ENCODE measurements at places on chromosomes 6 and 20.

- DNase-seq: peak; percentile 94
These were observed 154.6 kb downstream of the RFPL4B start for GRCh38 chr6:112501705-112502104.

- DNase-seq: no peak
These were observed 58.7 kb downstream of the RALY start for GRCh38 chr20:34052414-34052813.

GRCh38 chr20:45293041-45294002 lies 13.3 kb upstream of the RBPJL start:
- peak; percentile 63 for DNase-seq

DNA sequence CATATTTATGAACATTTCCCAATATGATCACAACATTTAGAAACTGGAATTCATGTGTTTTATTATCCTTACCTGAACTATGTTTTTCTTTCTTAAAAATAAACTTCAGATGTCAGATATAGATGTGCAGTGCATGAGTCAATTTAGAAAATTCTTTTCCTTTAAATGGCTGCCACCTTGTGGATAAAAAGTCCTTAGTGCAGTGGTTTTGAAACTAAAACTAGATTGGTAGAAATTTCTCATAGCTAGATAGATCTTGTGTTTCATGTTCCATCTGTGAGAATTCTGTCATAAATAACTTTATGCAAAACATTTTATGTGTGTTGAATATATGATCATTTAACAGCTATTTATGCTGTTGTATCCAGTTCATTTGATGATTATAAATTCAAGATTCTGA lies 134.9 kb downstream of the KLHL32 start:
- DNase-seq: peak; percentile 31

DNA sequence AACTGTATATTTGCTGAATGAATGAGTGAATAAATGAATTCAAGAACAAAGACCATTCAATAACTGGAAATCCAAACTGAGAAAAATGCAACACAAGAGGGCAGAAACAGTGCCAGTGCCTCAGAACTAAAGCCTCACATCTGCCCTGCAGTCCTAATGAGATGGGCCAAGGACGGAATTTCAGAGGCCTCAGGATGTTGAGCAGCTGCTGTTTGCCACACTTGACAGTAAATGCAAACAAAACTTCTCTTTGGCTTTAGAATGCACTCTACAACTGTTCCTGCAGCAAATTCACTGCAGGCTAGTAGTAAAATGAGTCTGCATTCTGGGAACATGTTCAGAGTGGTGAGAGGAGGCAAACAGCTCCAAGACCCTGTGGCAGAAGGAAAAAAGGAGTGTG lies 177.6 kb upstream of the LRFN2 start:
- no peak for DNase-seq

DNA sequence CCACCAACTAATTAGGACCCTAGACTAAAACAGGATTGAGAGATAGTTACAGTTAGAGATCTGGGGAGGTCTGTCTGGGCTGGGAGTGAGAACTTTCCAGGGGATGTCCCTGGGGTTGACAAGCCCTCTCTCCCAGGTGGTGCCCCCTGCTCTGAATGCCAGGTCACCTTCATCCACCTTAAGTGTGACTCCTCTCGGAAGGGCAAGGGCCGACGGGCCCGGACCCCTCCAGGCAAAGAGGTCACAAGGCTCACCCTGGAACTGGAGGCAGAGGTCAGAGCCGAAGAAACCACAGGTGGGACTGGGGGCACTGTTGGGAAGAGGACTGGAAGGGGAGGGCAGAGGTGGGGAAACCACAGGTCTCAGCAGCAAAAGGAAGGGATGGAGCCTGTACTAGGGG lies 17.0 kb upstream of the ZNF76 start:
- no peak for DNase-seq

GRCh38 chr6:128186729-128187128 lies 285.9 kb upstream of the THEMIS start:
- no peak for DNase-seq

DNA sequence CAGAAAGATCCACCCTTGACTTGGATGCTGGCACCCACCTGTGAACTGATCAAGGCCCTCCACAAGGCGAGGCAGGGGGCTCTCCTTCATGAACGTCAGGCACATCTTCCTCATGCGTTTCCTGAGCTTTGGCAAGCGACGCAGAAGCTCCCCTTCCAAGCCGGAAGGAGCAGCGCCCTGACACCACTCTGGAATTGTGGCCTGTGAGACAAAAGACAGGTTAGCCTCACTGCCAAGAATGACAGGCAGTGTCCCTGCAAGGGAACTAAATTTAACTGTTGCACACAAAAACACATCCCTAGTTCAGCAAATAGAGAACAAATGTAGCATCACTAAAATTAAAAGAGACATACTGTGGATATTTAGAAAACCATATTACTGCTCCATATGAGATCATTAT lies 42.0 kb upstream of the LYRM2 start:
- DNase-seq: no peak

DNA sequence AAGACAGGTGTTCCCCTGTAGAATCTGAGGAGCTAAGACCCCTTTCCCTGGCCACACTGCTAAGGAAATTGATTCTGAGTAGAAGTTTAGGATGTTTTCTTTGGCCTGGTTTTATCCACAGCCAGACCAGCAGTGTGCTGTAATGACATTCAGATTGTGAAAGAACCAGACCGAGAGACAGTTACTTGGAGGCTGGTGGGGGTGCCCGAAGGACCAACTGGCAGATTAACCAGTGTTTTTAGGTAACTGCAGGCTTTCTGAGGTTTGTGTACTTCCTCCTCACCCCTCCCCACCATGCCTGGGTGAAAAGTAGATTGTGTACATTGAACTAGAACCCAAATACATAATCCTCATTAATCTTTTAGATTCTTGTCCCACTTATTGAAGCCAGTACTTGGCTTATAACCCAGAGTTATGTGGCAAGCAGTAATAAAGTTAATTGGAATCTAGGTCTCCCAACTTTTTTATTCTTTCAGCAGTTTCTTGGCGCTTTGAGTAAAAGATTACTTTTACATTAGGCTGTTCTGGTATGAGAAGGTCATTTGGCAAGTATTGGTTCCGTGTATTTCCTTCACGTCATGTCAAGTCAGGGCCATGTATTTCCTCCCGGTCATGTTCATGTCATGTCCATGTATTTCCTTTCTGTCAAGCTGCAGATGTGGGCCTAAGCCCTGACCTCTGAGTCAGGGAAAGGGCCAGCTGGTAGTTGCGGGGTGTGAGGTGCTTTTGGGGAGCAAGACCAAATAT lies 93.7 kb downstream of the TCP11 start:
- no peak for DNase-seq

DNA sequence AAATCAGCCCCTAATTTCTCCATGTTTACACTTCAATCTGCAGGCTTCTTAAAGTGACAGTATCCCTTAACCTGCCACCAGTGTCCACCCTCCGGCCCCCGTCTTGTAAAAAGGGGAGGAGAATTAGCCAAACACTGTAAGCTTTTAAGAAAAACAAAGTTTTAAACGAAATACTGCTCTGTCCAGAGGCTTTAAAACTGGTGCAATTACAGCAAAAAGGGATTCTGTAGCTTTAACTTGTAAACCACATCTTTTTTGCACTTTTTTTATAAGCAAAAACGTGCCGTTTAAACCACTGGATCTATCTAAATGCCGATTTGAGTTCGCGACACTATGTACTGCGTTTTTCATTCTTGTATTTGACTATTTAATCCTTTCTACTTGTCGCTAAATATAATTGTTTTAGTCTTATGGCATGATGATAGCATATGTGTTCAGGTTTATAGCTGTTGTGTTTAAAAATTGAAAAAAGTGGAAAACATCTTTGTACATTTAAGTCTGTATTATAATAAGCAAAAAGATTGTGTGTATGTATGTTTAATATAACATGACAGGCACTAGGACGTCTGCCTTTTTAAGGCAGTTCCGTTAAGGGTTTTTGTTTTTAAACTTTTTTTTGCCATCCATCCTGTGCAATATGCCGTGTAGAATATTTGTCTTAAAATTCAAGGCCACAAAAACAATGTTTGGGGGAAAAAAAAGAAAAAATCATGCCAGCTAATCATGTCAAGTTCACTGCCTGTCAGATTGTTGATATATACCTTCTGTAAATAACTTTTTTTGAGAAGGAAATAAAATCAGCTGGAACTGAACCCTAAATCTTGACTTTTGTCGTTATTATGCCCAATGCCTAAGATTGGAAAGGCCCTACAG lies 4.5 kb downstream of the SOX4 start:
- DNase-seq: peak; percentile 40

GRCh38 chr20:655726-656624 lies 3.0 kb upstream of the SRXN1 start:
- DNase-seq: no peak

- no peak for DNase-seq
These were observed 65.7 kb downstream of the TRAM2 start for GRCh38 chr6:52511163-52511562.

DNA sequence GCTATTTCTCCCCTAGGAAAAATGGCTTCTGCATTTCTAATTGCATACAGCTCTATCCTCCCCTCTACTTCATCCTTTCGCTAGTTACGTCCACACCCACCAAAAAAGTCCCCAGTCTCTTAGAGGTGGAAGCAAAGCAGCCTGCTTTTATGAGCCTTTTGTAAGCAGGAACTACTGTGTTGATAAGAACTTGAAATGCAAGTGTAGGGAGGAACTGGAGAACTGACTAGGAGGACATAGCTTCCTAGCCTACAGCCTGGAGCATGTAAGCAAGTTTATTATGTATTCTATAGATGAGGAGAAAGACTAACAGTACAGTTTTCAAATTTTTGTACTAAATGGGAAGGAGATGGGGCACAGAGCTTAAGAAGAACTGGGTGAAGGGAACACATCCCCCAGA lies 10.3 kb downstream of the ARHGAP18 start:
- no peak for DNase-seq

DNA sequence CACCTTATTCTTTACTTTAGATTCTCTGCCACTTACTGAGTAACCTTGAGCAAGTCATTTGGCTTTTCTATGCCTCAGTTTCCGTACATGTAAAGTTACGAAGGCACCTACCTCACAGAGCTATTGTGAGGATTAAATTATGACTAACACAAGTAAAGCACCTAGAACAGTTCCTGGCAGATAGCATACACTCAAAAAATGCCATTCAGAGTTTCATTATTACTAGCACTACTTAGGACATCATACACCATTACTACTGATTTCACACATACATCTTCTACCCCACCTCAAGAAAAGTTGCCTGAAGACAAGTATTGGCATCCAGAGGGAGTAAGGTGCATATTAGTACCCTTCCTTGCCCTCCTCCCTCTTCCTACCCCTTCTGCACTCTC lies 107.8 kb downstream of the OGFRL1 start:
- DNase-seq: no peak

DNA sequence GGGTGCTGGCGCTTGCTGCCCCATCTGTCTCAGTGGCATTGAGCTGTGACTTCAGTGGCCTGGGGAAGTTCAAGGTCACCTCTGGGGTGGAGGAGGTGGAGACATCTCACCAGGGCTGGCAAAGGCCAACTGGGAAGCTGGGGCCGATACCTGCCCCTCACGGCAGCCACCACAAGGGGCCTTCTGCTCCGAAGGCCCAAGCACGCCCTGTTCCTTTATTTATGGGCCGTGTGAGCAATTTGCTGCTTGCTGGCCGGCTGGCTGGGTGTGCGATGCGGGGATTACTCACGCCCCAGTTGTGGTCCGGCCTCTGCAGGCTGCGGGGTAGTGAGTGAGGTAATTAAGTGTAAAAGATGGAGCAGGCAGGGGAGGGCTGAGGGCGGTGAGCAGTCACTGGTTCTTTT lies 13.2 kb upstream of the SCRT2 start:
- DNase-seq: peak; percentile 42

DNA sequence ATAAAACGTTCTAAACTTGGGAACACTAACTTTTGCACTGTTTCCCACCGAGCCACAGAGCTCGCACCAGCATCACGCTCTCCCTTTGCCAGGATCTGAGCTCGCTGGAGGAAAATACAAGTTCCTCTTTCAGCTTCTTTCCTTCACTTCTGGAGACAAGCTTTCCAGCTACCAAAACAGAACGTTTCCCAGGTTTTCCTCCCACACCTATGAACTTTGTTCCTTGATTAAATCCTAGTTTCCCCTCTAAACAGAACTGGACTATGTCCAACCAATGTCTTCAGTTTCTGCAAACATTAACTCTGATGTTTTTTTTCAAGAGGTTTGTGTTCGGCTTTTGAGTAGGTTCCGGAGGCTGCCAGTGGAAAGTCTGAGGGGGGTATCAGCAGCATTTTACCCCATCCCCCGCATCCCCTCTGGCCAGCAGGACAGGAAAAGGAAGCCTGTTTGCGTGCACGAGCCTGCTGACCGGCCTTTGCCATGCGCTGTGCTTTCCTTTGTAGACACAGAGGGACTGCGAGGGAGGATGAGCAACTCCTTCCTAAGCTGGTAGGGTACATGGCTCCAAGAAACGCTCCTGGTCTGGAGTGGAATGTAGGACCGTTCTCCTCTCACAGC lies 135.5 kb downstream of the LY86 start:
- DNase-seq: no peak

GRCh38 chr6:7142228-7142801 lies 34.6 kb downstream of the RREB1 start:
- no peak for DNase-seq

GRCh38 chr6:135673501-135674309 lies 176.2 kb upstream of the AHI1 start:
- DNase-seq: no peak

DNA sequence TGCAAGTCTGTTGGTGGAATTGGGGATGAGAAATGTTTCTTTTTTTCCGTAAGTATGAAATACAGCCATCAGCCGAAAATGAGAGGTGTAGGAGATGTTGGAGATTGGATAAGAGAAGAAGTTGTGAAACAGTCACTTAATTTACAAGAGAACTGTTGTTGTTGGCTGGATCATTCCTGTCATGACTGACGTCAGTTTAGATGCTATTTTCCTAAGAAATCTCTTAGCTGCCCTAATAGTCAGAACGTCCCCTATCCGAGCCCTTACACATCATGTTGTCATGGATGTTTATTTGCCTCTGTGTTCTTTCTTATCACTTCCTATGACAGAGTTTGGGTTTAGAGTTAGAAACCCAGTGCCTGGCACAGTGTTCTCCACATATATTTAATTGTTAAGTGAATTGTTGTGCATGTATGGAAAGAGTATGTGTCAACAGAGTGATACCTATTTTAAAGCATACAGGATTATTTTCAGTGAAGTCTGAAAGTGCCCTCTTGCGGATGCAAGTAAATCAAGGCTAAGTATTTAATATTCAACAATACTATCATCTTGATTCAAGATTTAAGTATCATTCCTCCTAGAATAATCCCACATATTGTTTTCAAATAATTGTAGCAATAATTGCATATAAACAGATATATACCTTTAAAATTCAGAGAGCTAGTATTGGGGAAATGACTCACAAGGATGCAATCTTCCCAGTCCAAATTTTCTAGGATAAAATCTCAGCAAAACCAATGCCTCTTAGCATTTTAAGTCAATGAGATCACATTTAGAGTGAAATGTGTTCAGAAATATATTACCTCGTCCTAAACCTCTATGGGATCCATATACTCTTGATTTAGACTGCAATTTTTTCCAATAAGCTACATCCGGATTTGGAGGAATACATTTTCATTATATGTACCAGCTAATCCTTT lies 309.9 kb upstream of the NOX3 start:
- no peak for DNase-seq

- DNase-seq: no peak
These were observed 17.1 kb upstream of the ERVFRD-1 start for GRCh38 chr6:11128608-11129007.

- no peak for DNase-seq
These were observed 73.5 kb downstream of the ADTRP start for GRCh38 chr6:11705069-11705468.

GRCh38 chr6:3175715-3176402 lies 18.5 kb upstream of the TUBB2A start:
- DNase-seq: no peak
